ENCODE measurements at places on chromosomes 13 and 19.

DNA sequence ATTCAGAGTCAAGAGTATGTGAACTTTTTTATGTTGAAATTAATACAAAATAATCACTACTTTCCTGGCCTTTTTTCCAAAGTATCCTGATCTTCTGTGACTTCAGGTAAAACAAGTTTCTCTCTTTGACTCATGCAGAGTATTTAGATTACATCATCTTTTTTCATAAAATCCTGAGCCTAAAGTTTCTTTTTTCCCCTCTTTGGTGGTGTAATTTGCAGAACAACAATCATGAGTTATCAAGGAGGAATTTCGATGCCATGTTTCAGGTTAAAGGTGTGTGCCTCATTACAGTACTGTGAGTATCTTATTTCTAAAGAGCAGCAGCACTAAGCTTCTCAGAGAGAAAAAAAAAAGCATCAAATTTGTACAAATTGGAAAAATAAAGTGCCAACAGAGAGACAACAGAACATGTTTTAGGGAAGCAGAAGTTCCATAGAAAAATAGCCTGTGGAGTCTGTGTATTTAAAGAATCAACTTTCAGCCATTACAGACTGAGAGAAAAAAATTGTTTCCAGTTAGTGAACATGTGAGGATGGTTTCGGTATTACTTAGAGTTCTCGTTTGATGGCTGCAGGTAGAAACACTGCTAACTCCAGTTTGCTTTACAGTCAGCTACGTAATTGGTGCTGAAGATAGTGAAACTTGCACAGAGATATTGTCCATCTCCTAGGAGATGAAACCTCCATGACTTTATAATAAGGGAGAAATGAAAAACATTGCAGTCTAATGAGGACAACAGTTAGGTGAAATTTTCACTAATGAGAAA is 78.1 kb upstream of the PCDH9 start:
- DNase-seq, result no peak

- DNase-seq, result no peak
These were observed 8.7 kb upstream of the SYDE1 start for GRCh38 chr19:15098460-15098859.

- no peak for DNase-seq
These were observed 15.7 kb downstream of the TYK2 start for GRCh38 chr19:10364644-10365043.

- DNase-seq, result peak; percentile 36
These were observed 69.2 kb downstream of the ATP11A start for GRCh38 chr13:112759053-112759452.

DNA sequence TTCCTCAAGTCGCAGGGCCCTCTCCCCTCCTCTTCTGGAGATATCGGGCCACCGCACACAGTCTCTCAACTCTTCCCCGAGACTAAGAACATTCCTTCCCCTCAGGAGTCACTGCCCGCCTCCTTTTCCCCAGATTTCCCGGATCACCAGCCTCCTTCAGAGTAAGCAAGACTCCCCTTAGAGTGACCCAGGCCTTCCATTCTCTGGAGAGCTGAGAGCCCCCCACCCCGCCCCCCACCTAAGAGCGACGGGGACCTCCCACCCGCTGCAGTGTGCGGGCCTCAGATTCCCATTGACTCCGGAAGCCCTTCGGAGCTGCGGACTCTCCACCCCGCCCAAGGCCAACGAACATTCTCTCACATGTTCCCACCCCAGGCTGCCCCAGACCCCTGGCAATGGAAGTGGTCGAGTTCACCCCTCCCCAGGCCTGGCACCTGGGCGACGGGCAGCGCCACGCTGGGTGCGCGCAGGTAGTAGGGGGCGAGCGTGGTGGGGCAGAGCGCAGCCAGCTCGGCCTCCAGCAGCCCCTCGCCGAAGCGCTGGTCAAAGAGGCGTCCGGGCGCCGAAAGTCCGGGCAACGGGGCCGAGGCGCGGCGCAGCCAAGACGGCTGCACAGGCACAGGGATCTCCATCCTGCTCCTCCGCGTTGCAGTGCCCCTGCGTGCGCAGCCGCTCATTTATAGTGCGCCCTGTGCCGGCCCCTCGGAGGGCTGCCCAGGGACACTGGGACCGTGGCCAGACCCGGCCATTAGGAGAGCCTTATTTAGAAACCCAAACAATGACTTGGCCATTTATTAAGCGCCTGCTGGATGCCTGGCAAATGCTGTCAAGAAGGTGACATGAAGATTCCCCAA is at the start of gene HSPB6:
Gene HSPB6, minus strand, starts transcription at position 653 of the 854 bp plus-strand sequence. Its CDS starts 21 bp downstream, at position 632.
- DNase-seq, result no peak

- no peak for DNase-seq
These were observed 5.9 kb upstream of the GPR32 start for GRCh38 chr19:50764409-50764808.

GRCh38 chr13:28031896-28032288 is 43.4 kb upstream of the URAD start:
- DNase-seq, result no peak

DNA sequence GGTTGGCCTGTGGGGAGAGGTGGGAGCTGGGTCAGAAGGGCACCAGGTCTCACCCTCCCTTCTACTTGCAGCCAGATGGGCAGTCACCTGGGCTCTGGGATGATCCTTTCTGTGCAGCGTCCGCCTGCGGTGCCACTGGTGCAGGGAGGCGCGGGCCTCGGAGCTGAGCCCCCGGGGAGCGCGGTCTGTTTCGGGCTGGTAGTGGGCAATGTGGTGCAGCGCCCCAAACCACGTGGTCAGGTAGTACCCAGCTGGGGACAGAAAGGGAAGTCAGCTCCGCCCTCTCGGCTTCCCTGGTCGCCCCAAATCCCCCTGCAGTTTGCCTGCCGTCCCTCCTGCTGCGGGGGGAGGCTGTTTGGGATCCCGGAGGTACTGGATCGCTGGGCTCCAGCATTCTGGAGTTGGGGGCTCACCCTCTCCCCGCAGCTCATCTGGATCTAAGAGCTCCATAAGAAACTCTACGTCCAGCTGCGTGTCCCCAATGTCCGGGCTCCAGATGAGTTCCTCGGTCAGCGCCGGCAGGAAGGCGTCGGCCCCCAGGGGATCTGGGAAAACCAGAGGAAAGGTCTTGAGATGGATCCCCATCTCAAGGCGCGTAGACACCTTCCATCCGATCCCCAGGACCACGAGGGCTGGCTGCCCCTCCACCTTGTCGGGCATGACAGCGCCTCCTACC is 8.8 kb downstream of the RINL start:
- peak; percentile 65 for DNase-seq

- no peak for DNase-seq
These were observed 127.8 kb upstream of the UBL3 start for GRCh38 chr13:29978211-29978610.

GRCh38 chr13:97880311-97880675 is 73.2 kb upstream of the IPO5 start:
- DNase-seq, result no peak

- no peak for DNase-seq
These were observed 3.2 kb downstream of the RPL18A start for GRCh38 chr19:17862711-17863519.

DNA sequence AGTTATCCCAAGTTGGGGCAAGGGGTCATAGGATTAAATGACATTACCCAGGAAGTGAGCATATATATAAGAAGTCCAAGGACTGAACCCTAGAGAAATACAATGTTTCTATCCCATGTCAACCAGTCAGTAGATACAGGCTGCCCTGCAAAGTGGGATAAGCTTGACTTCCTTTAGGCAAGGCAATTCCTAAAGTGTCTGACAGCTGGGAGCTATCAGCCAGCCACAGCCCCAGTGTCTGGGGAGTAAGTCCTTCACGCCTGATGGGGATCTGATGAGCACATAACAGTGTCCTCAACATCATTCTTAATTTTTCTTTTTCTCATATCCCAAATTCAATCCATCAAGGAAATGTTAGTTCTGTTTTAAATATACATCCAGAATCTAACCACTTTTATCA is 54.1 kb downstream of the DNAJC15 start:
- no peak for DNase-seq
